Central memory CD4-positive, alpha-beta T cell (primary cell): ENCODE measurements at places on chromosomes 5 and 9.

- DNase-seq: no peak
Measured at GRCh38 chr9:124723352-124723751, 47.8 kb downstream of the NR6A1 start.

GRCh38 chr5:50766462-50766861 lies 100.0 kb downstream of the PARP8 start:
- DNase-seq: no peak

GRCh38 chr5:128695791-128696530 lies 157.9 kb upstream of the FBN2 start:
- no peak for DNase-seq

DNA sequence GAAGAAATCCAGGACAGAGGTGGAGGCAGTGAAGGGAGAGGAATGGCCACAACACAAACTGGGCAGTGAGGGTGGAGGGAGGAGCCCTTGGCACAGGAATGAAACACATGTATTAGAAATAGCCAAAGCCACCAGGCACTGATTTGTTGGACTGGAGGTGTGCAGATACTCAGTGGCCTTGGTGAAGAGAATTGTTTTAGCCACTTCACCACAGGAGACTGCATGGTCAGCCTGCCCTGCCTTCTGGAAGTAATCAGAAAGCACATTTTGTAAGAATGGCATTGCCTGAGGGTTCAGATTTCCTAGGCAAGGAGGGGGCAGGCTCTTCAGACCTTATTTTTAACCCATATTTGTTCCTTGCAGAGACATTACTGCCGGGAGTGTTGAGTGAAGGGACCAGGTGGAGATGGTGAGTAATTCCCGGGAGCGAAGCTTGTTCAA lies 2.2 kb downstream of the SGCD start:
- no peak for DNase-seq

DNA sequence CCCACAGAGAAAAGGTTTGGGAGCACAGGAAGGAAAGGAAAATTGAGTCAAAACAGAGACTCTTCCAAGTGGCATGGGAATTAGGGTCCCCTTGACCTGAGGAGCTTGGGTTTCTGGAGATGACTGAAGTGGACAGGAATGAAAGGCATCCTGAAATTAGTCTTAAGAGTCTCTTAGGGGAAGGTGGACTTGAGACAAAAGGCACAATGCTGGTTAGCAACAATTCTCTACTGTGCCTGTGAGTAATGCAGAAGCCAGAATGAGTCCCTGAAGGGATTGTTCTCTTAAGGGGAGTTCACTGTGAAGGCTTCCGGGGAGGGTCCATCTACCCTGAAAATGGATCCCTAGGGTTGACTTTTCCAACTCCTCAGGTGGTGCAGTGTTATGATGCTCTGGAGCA lies 58.4 kb upstream of the FOXE1 start:
- no peak for DNase-seq

GRCh38 chr9:82134010-82134409 lies 145.4 kb downstream of the SPATA31D1 start:
- no peak for DNase-seq

DNA sequence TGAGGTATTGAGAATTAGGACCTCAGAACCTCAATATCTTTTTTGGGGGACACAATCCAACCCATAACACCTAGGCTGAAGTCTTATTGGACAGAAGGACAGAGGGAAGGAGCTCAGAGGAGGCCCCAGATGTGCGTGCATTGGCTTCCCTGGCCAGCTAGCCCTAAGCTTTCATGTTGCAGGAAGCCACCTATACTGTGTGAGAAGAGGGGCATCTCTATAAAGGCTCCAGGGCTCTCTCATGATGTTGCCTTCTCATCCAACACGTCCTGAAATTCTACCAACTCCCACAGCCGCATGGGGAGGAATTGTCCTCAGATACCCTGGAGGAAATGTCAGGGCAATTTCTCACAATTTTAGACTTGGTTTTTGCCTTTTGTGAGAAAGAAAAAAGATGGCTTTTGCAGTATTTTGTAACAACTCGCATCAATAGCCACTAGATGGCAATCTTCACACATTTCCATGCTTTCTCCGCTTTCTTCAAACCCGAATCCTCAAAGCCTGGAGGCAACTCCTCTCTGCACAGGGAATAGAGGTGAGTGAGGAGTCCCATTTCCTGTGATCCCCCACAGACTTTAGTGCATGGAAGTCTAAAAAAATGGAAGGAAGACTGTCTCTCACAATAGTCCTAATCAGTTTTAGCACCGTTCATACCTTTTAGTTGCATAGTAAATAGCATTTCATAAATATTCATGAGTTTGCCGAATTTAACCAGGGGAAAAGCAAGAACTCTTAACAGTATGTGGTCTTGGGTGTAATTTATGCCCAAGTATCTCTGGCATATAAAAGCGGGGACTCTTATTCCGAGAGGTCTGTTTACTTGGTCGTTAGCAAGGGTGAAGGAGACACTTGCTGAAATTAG lies 7.4 kb upstream of the PPP3R2 start:
- peak; percentile 14 for DNase-seq

DNA sequence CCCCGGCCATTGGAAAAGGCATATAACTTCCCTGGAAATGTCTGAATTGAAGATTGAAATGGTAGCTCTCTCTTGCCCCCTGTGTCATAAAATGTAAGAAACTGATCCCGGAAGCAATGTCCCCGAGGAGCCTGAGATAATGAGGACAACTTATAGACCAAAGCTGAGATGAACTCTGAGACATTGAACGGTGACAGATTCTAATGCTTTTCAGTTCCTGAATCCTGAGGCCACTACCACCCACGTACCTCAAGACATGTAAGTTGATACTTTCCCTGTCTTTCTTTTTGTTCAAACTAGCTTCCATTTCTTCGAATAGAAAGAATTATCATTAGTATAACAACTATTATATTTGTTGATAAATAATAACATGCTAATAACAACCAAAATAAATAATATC lies 51.0 kb downstream of the KIF4B start:
- no peak for DNase-seq

DNA sequence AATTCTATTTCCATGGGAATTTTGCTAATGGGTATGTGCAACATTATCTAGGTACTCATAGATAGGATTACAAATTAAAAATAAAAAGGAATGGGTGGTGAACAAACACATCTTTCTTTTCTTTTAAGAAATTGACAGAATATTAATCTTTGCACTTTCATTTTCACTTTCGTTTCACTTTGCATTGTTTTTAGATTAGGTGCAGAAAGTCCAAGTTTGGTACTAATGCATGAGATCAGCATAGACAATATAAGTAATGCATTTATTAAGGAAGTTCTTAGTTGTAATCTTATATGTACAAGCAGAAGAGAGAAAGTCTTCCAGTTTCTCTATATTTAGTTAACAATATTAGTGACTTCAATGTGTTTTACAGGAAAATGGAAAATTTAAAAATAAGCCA lies 196.5 kb downstream of the COMMD10 start:
- no peak for DNase-seq

DNA sequence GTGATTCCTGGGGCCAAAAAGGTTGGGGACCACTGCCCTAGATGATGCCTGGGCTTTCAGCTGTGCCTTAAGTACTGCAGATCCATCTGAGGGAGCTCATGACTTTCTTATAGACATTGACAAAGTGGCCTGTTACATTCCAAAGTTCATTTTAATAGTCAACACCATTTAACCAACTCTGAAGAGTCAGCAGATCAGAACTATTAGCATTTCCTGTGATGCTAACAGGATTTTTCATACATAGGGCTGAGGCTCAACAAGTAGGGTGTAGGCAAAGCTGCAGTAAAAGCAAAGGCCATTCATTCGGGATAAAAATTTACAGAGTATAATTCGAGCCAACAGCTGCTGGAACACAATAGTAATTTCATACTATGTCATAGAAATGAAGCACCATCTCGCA lies 105.4 kb downstream of the LPAR1 start:
- no peak for DNase-seq

DNA sequence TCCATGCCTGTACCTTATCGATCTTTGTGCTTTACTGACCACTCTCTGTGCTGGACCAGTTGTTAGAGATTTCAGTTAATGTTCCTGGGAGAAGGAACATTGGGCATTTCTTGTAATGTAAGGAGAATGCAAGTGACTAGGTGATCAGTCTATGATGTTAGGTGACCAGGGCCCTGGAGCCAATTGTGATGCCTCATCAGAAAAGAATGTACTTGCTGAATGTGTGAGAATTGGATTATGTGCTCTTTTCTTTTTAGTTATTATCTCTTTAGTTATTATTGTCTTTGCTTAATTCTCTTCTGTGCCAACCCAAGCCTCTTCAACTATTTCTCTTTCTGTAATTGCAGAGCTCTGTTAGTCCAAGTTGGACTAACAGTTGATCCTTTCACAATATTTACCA lies 92.9 kb downstream of the LRRC70 start:
- no peak for DNase-seq

DNA sequence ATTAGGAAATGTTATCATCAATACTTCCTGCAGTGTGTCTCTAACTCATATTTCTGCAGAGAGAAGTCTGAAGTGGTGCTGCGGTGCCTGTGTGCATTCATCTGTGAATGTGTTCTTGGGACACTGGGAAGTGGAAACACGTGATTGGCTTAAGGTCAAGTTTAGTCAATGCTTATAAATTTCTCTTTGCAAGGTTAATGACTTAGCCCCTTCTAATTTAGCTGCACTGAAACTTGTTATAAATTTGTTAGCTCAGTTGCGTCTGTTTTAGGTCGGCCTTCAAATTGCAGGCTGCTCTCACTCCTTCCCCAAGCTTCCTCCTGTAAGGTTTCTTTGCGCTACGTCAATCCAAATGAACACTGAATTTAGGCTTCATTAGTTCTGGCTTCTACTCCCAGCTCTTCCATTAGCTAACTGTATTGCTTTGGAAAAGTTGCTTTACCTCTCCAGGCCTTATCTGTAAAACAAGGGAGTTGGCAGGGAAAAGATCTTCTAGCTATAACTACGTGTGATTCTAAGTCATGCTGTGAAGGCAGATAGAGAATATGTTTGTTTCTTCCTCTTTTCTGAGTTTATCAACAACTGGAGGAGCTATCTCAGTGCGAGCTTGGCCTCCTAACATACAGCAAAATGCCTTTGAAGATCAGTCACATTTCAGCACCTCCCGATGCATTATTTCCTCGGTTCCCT lies 341.8 kb downstream of the NFIB start:
- no peak for DNase-seq

DNA sequence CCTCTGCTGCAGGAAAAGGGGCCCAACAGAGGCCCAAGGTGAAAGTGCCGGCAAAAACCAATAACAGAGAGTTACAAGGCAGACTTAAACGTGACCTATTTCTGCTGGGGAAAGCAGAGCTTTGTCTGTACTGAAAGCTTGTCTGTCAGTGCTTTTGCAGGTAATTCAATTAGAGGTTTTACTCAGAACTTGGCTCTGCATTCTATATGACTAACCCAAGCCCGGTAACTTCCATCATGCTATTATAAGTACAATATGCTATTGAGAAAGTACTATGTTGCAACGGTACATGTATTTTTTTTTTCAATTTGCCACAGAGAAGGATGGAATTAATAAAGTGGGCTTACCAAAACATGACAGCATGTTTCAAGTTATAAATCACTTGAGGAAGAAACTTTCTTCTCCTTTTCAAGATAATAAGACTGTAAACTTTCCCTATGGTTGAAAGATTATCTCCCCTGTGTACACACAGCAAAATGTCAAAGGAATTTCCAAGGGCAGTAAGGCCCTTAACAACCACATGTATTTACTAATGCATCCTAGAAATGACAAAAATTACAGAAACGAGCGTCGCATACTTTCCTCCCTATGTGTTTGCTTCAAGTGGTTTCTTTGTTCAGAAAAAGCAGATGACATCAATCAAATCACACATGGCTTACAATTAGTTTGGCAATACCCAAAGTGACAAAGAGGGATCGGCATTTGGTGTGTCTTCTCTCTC lies 282.4 kb downstream of the EFNA5 start:
- DNase-seq: no peak

GRCh38 chr5:178553517-178553916 lies 36.7 kb downstream of the COL23A1 start:
- no peak for DNase-seq

DNA sequence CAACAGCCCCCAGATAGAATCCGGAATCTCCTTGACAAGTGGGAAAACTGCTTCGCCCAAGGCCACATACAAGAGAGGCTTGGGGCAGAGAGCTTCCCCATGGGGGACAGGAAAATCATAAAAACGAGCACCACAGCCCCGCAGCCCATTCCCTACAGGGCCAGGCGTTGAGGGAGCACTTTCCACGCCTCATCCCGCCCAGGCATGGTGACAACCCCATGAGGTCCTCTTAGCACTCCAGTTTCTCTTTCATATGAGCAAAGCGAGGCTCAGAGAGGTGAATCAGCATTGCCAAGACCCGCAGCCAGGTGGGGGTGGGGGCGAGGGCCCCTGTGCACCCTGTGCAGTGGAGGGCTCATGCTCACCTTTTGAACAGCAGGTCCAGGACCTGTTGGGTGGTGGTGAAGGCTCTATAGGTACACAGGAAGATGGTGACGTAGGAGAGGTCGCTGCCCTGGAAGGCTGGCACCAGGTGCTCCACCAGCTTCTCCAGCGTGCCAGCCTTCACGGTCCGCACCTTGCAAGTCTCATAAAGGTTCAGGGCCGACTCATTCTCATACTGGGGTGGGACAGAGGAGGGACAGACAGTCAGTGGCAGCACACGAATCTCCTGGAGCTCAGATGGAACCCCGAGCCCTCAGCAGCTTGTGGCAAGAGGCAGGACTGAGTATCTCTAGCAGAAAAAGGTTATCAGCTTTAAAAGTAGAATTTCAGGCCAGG lies 10.9 kb downstream of the RALGDS start:
- DNase-seq: no peak

DNA sequence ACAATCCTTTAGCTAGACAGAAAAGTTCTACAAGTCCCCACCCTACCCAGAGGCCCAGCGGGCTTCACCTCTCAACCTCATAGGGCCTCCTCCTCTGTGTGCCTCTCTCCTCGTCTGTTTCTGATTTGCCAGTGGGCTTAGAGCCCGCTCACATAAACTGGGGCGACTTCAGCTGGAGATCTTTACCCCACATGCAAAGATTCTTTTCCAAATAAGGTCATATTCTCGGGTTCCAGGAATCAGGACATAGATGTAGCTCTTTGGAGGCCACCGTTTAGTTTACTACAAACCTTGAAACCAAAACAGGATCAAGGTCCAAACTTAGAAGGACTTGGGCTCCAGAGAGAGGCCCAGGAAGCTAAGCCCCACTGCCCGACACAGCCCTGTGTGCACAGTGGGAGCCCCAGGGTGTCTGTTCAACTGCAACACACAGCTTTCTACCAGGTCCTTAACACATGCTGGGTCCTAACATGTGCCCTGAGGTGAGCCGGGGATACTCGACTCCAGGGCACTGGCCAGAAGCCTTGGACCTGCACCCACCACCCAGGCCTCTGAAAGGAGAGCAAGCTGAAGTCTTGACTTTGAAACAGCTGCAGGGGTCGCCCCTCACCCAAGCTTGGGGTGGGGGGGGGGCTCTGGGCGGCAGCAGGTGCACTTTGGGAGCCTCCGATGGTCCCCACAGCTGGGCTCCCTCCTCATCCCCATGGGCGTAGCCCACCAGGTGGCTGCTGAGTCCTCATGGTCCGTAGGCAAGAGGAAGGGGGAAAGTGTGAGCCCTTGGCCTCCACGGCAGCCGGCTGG lies 26.8 kb upstream of the SLC12A7 start:
- DNase-seq: no peak
